ENCODE measurements at places on chromosomes 6 and 20. TPM values are rescaled to one million over a fixed set of nuclear protein-coding genes. Genes with fewer than 3 reads are reported as not detected.

OR14J1 gene
- polyA plus RNA-seq: not detected

GRCh38 chr20:61875221-61875885 is 190.3 kb downstream of the TAF4 start:
- DNase-seq: no peak

GRCh38 chr20:60540591-60540990 is 582.4 kb downstream of the CDH26 start:
- DNase-seq: no peak

GRCh38 chr20:34806255-34806654 is 19.2 kb downstream of the NCOA6 start:
- DNase-seq: no peak

TMEM14C gene
- 284 TPM for polyA plus RNA-seq

GRCh38 chr6:137349856-137350830 is 131.0 kb upstream of the IFNGR1 start:
- DNase-seq: no peak

- no peak for DNase-seq
Measured at GRCh38 chr20:11170565-11170964, 496.8 kb upstream of the JAG1 start.

BMP5 gene
- 0.26 TPM for polyA plus RNA-seq

- DNase-seq: no peak
Measured at GRCh38 chr6:31900917-31901414, 920 bp downstream of the ZBTB12 start.

- peak; percentile 68 for DNase-seq
Measured at GRCh38 chr20:31595654-31596411, 9.3 kb upstream of the ID1 start.

- peak; percentile 52 for DNase-seq
Measured at GRCh38 chr6:130322673-130323268, 43.0 kb upstream of the TMEM200A start.
